Esophagus squamous epithelium (tissue), 5 donors: ENCODE measurements at places on chromosomes 5 and 9.

- no peak for DNase-seq
Observed at GRCh38 chr9:98861781-98862504, 54.5 kb downstream of the GALNT12 start.

- no peak for DNase-seq
Observed at GRCh38 chr5:141527426-141527825, 38.5 kb downstream of the PCDHGC5 start.

DNA sequence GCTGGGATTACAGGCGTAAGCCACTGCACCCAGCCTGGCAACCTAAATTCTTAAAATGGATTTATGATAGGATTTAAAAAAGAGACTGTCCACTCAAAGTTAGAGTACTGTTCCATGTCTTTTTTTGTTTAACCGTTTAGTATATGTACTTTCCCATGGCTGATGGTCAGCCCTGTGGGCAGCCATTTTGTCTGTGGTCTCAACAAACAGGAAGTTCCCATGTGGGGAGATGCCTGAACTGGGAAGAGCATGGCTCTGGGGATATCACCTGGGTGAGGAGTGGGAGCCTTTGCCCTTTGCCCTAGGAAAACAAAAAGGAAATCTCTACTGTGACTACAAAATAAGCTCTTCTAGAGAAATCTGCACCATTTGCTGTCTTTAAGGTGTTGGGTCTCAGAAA, 27.5 kb upstream of the GNPDA1 start:
- no peak for DNase-seq

DNA sequence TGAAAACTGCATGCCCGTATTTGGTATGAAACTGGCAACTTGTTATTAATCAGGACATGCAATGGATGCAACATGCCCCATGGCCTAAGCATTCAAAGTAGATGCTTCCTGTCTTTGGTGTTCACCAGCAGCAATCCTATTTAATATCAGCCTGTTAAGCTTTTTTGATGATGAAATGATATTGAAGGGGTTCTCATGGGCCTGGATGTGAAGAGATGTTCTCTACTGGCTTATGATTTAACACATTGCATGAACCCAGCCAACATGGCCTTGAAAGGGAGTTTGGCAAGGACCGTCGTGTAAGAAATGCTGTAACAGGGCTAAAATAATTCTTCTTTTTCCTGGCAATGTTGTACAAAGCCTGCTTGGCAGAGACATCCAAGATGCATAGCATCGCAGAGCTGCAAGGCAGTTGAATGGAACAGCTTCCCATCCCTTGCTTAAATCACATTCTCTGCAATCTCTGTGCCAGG, 111.2 kb downstream of the SMARCA2 start:
- no peak for DNase-seq

- no peak for DNase-seq
Observed at GRCh38 chr5:148511810-148512347, 128.1 kb downstream of the FBXO38 start.

DNA sequence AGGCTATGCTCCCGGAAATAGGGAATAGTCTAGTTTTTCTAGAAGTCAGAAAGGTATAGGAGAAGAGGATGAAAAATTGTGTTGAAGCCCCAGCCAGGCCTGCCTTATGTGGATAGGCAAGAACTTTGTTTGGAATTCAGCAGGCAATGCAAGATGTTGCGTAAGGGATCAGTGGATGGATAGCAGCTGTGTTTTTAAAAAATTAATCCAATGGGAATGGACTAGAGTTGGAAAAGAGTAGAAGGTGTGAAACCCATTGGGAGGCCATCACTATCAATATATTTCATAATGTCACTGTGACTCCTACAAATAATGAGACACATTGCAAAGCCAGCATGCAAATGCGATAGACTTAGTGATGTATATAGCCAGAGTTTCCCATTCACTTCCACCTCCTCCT, 281.9 kb downstream of the MARCHF11 start:
- DNase-seq, result no peak

DNA sequence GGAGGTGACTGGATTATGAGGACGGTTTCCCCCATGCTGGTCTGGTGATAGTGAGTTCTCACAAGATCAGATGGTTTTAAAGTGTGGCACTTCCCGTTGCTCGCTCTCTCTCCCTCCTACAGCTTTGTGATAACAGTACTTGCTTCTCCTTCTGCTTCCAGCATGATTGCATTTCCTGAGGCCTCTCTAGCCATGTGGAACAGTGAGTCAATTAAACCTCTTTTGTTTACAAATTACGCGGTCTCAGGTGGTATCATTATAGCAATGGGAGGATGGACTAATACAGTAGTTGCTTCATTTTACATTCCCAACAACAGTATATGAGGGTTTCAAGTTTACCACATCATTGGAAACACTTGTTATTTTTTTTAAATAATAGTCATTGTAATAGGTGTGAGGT, 937.3 kb upstream of the ARRDC3 start:
- no peak for DNase-seq

DNA sequence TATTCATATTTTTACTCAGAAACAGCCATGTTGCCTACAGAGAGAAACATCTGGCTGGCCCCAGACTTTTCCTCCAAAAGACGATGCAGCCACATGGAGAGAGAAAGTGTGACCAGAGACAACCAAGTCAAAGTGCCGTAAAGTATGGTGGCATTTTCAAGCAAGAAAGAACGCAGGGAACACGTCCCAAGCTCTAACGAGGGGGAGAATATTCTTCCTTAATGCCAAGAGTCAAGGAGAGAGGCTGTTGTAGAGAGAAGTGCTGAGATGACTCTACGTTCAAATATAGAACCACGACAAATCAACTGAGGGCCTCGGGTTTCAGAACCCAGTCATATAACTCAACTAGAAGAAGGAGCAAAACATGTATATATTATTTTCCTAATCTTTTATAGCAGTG, 55.9 kb downstream of the FNBP1 start:
- no peak for DNase-seq

DNA sequence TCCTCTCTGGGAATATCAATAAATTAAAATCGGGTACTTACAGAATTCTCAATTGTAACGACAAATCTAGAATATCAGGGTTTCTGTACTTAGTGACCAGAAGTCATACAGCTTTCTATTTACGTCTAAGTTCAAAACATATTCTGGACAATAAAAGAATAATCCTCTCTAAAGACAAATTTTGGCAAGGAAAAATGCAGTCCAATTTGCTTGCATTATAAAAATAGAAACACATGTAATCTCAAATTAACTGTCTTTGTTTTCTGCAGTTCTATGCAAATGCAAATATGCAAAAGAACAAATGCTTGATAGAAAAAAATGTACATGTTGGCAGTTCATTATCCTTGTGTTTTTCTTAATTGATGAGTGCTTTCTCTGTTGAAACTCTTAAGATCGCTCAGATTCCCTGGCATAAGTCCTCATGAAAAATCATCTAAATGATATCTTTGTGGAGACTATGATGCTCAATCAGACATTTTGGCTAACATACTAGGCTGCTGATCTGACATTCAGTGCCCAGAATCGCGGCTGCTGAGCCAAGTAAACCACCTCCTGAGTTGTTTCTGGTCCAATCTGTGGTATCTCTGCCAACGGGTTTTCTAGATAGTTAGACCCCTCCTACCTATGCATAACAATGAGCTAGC, 990.1 kb upstream of the C9orf72 start:
- DNase-seq, result no peak

- no peak for DNase-seq
Observed at GRCh38 chr9:37329576-37329975, 92.9 kb upstream of the GRHPR start.

- DNase-seq, result no peak
Observed at GRCh38 chr5:54696346-54696745, 178.8 kb downstream of the SNX18 start.

GRCh38 chr5:54756796-54757402, 228.5 kb downstream of the ESM1 start:
- DNase-seq, result no peak

DNA sequence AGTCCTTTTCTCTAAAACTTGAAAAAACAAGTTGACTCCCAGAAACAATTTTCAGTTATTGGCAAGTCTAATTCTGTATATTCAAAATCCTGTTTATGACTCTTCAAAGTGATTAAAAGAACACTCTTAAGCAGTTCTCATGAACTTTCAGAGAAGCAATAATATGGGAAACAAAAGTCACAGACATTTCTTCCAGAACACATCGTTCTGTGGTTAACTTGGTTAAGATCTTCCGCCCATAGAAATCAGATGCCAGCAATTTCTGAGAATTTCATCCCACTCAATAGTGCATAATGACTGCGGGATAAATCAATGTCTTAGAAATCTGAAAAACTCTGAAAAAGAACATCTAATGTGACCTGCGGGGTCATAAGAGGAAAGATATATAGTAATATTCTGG, 300.5 kb downstream of the COX7C start:
- DNase-seq, result no peak

- no peak for DNase-seq
Observed at GRCh38 chr9:99516657-99517049, 294.6 kb downstream of the SEC61B start.

DNA sequence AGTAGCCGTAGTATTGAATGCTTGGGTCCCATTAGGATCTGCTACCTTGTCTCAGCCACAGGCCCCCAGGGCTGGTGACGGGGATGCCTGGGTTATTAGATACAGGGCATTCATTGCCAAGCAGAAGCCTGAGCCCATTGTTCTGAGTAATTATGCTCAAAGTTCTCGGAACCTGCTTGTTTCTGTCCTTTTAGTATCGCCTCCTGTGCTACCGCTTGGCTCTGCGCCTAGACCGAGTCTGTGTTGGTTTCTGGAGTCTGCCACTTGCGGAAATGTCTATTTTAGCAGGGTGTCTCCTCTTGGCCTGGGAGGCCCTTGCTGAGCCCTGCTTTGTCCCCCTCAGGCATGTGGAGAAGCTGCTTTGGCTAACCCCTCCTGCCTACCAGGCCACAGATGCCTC, 506.1 kb downstream of the BNC2 start:
- DNase-seq, result no peak

- DNase-seq, result no peak
Observed at GRCh38 chr9:1005043-1005667, 28.7 kb downstream of the DMRT3 start.

DNA sequence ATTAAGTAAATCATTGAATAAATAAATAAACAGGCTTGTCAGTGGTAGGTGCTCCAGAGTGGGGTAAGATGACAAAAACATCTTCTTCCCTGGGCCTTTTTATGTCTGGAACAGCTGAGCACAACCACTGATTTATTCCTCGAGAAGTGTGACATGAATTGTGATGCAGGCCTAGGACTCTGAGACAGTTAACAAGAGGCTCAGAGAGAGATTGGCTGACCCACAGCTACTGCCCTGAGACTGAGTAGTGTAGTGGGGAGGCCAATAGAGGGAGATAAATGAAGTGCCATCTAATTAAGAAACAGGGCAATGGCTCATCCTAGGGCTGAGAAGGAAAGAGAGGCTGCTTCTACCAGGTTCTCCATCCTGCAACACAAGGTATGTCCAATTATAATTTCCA, 369.3 kb upstream of the TRPC7 start:
- DNase-seq, result no peak

DNA sequence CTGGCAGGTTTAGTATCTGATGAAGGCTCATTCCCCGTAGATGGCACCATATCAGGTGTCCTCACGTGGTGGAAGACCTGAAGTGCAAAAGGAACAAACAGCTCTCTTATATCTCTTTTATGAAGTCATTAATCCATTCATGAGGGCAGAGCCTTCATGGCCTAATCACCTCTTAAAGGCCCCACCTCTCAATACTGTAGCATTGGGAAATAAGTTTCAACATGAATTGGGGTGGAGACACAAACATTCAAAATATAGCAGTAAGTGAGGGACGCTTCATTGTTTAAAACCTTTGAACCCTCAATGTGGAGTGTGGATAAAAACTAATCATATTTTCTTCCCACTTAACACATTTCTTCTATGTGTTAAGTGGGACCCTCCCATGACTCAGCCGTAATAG, 489.4 kb upstream of the WWC1 start:
- no peak for DNase-seq

DNA sequence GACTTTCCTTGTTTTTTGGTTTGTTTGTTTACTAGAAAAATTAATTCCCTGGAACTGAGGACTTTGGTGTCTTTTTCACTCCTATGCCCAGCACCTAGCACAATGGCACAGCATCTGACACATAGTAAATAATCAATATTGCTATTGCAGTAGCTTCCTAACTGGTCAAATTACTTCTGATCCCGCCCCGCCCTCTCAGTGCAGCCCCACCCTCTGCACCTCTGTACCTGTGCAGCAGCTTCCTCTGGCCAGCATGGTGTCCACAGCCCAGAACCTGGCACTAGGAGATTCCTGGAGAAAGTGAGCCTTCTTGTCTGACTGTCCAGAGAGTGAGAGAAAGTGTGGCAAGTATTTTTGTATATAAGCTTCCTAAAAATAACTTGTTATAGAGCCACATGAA, 343.2 kb downstream of the ZNF608 start:
- no peak for DNase-seq
